ENCODE measurements at places on chromosomes 6 and 20.

- no peak for DNase-seq
These were observed 259.4 kb downstream of the TAF4 start for GRCh38 chr20:61806314-61806713.

DNA sequence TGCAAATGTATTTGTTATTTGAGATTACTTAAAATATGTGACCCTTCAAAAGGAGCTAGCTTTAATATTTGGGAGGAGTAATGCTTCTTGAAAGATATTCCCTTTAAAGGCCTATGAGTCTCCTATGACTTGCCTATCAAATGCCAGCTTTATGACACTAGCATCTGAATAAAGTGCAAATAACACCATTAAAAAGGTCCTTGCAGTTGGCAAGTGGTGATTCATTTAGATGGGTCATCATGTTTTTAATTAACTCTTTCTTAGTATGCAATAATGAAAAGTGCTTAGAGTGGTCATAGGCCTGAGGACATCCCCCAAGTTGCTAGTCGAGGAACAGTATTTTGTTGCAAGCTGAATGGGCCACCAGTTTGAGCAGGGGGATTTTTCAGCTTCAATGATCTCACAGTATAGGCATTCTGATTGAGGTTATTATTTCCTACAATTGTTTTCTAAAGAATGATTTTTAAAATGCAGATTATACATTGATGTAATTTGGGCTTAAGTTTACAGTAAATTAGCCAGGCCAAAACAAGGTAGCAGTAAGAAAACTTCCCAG, 3.7 kb upstream of the CD2AP start:
- no peak for DNase-seq

DNA sequence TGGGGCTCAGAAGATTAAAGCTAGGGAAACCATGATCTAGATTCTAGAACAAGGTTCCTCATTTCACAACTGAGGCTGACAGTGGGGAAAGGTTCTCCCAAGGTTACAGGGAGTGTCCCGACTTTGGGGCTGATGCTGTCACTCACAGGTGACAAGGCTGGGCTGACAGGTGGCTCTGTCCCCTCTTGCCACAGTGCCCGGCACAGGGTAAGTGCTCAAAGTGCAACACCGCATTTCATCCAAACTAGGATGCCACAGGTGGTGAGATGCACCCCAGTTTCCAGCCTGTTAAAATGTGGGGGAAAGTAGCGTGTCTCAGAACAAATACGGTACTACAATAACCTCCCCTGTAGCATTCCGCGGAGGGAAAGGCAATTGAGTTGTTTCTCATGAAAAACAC, 7.8 kb downstream of the ZBP1 start:
- DNase-seq, result no peak

- DNase-seq, result no peak
These were observed 81.4 kb downstream of the DLL1 start for GRCh38 chr6:170209354-170210025.

- DNase-seq, result no peak
These were observed 672.8 kb downstream of the KIF16B start for GRCh38 chr20:15900443-15900842.

GRCh38 chr20:63900413-63900812, 5.5 kb downstream of the DNAJC5 start:
- DNase-seq, result no peak

DNA sequence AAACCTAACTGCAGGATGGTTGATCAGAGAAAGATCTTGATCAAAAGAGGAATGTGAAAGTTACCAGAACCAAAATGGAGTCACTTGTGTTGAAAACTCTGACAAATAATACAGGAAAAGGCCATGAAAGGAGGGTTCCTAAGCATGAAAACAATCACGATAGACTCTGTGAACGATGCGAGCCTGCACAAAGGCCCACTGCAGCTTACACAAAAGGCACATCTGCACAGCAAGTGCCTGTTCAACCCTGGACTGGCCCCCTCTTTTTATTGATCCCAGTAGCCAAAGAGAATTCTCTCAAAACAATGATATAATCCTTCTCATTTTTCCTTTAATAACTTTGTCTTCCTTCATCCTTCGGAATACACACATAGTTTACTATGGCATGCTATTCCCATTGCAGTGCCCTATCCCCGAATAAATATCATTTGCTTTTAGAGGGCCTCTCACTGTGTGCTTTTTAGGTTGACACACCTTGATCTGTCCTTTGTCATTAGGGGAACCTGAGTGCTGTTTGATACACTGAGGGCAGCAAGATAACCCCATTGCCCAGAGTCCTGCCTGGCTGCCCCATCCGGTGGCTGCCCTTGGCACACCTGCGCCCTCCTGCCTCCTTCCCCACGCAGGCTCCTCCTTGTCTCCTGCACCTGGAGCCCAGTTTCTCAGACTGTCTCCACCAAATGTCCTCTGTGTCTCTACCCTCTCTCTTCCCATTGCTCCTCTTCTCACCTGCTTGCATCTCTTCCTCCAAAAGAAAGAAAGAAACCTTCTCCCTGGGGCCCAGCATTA, 98.3 kb upstream of the FRMD1 start:
- DNase-seq, result no peak

GRCh38 chr20:61531553-61532345, 279.7 kb downstream of the CDH4 start:
- DNase-seq, result no peak

DNA sequence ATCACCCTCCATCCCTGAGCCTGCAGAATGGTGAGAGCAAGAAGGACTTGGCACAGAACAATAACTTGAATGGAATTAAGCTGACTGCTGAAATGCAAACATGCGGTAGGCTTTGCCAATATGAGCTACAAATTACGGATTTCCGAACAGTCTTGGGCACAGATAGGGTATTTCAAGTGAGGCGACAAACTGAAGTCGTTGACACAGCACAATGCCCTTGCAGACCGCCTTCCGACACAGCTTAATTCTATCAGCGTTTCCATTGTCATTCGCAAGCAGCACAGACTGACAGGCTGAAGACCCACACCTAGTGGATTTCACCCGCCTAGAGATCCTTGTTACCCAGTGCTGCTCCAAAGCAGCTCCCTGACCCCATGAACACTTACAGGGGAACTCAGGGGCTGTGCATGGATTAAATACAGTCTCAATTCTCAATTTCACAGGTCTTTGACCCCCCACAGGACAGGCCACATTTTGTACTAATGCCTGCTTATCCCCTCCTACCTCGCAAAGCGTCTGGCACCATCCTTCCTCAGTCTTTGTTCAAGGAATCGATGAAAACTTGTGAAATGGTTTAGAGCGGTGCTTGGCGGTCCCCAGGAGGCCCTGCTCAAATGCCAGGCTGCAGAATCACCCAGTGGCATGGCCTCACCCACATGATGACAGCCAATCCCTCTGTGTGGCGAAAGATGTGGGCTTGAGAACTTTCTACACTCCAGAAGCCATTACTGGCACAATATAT, 34.6 kb downstream of the RAMACL start:
- DNase-seq, result no peak

DNA sequence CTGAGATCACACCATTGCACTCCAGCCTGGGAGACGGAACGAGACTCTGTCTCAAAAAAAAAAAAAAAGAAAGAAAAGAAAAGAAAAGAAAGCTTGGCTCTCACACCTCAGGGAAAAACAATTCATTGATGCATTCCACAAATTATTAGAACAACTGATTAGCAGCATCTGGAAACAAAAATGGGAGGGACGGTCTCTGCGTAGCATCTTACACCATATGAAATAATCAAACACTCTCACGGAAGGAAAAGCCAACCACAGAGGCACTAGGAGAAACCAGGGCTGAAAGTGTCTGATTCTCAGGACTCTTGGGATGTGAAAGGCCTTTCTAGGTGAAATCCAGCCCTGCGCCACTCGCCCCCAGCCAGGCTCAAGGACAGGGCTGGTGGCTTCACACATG, 2.3 kb upstream of the HELZ2 start:
- peak; percentile 36 for DNase-seq

DNA sequence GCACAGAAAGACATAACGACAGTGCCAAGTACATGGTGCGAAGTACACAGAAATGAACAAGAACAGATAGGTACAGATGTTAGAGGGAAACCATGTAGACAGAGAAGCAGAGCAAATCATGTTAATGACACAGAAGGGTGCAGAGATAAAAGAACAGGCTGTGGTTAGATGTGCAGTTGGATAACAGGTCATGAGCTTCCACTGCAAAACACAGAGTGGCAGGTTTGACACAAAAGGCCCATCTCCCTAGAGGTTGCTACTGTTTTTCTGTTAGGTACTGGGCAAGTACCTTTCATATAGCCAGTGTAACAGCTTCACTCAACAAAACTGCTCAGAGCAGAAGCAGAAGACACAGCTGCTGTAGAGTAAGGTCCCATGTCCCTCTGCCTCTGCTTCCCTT, 84.6 kb downstream of the AK9 start:
- no peak for DNase-seq

GRCh38 chr20:34536798-34537394, 20.7 kb downstream of the DYNLRB1 start:
- DNase-seq, result no peak

DNA sequence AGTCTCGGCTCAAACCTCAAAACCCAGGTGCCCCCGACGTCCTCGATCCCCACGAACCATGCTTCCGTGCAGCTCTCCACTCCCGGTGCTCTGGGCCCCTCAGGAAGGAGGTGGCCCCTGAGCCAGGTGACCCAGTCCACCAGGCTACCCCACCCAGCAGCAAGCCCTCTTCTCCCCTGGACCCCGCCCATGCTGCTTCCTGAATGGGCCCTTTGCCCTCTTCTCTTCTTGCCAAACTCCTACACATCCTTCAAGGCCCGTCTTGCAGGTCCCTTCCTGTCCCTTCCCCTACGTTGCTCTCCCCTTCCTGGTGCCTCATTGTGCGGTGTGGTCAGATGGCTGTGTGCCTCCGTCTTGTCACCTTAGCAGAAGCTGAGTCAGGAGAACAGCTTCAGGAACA, 3.4 kb upstream of the GATA5 start:
- DNase-seq, result no peak

DNA sequence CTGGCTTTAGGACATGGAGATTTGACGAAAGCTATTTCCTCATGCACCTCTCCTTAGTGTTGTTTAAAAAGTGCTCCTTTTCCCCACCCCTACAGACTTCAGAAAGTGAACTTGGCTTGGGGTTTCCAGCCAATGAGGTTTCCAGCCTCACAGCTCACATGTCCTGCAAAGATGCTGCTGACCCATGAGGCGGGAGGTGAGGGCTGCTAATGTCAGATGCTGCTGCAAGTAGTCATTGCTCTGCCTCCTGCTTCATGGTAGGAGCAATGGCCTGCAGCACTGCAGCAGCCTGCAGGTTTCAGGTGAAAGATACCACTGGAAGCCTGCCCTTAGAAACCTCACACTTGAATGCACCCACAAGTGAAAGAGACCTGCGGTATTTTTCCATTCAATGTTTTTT, 112.8 kb downstream of the LAMP5 start:
- DNase-seq, result no peak

GRCh38 chr6:160042014-160042773, 73.3 kb downstream of the IGF2R start:
- DNase-seq, result peak; percentile 47

GRCh38 chr6:10451828-10452509, 37.1 kb upstream of the TFAP2A start:
- DNase-seq, result peak; percentile 86

GRCh38 chr6:159935633-159936032, 33.2 kb upstream of the IGF2R start:
- no peak for DNase-seq

DNA sequence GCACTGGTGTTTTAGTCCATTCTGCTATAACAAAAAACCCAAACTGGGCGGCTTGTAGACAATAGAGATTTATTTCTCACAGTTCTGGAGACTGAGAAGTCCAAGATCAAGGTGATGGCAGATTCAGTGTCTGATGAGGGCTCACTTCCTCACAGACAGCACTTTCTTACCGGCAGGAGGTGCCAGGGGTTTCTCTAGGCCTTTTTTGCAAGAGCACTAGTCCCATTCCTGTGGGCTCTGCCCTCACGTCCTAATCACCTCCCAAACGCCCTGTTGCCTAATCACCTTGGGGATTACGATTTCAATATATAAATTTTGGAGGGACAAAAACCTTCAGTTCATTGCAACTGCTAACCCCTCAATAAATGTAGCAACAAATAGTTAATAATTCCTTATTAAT, 140.0 kb upstream of the SGK1 start:
- no peak for DNase-seq

DNA sequence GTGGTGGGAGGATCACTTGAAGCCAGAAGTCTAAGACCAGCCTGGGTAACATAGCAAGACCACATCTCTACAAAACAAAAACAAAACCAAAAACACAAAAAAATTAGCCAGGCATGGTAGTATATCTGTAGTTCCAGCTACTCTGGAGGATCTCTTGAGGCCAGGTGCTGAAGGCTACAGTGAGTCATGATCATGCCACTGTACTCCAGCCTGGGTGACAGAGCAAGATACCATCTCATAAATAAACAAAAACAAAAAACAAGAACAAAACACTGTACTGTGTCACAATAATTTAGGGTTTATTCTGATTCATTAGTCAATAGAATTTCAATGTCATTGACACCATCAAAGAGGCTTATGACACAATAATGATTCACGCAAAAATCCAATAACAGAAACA, 1121.7 kb upstream of the MAP3K7 start:
- no peak for DNase-seq

DNA sequence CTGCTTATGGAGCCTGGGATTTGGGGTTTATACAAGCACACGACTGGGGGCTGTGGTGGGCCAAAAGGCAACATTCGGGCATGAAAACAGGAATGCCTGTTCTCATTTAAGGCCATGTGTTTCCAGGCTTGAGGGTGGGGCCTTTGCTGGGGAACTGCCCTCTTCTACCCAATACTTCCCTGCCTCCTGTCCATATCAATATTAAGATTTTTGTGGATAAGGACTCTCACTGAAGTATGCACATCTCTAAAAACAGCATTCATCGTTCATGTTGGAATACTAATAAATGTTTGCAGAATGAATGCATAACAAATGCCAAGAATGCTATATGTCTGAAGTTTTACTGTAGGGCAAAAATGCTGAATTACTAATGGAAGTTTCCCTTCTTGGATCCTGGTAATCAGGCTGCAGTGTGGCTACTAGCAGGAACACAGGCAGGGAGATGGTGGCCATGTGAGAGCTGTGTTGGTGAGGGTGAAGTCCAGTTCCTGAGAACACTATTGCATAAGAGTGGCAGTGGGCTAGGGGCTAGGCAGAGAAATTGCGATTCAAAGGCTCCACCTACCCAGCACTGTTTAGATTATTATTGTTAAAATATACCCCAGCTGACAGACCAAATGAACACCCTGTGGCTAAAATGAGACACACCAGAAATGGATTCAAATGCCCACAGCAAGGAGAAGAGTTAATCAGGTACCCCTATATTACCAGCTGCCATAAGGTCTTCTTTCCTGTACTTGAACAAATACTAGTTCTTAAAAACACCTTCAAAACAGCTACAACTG, 644.3 kb downstream of the EPM2A start:
- DNase-seq, result no peak

DNA sequence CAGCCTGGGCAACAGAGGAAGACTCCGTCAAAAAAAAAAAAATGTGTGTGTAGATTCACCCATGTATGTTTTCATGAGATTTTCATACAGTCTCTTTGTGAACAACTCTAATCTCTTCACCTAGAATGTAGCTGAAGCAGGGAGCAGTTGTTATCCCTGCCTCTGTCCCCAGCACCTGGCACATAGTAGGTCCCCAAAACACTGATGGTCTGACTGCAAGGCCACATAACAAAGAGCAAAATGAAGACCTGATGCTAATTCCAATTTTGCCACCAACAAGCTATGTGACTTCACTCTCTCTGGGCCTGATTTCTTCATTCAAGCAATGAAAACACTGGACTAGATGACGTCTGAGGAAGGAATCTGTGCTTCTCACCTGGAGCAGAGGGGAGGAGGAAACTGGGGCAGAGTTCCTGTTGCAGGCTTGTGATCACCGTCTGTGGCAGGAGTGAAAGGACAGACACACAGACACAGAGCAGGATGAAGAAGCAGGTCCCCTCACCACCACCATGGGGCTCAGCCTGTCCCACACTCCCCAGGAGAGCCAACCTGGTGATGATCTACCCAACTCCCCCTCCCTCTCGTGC, 4.6 kb downstream of the SLC44A4 start:
- no peak for DNase-seq
